Fibroblast of upper back skin (primary cell): ENCODE measurements at places on chromosomes 4 and X.
A peak's percentile ranks its signal among the peaks of the same experiment; 100 is the strongest.

DNA sequence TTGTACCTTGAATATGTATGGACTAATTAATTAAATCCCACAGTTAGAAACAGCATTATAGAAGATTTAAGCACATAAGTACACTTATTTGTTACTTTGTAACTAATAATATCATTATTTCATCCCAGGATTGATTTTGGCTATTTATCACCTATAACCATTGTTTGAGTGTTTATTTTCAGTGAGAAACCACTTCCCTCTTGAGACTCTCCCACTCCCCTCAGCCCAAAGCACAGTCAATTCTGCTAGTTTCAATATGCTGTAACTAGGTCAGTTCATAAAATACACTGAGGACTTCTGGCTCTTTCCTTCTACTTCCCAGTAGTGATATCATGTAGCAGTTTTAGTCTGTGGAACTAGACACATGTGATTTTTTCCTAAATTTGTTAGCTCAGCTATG lies 16.3 kb downstream of the OFD1 start:
- no peak for DNase-seq

DNA sequence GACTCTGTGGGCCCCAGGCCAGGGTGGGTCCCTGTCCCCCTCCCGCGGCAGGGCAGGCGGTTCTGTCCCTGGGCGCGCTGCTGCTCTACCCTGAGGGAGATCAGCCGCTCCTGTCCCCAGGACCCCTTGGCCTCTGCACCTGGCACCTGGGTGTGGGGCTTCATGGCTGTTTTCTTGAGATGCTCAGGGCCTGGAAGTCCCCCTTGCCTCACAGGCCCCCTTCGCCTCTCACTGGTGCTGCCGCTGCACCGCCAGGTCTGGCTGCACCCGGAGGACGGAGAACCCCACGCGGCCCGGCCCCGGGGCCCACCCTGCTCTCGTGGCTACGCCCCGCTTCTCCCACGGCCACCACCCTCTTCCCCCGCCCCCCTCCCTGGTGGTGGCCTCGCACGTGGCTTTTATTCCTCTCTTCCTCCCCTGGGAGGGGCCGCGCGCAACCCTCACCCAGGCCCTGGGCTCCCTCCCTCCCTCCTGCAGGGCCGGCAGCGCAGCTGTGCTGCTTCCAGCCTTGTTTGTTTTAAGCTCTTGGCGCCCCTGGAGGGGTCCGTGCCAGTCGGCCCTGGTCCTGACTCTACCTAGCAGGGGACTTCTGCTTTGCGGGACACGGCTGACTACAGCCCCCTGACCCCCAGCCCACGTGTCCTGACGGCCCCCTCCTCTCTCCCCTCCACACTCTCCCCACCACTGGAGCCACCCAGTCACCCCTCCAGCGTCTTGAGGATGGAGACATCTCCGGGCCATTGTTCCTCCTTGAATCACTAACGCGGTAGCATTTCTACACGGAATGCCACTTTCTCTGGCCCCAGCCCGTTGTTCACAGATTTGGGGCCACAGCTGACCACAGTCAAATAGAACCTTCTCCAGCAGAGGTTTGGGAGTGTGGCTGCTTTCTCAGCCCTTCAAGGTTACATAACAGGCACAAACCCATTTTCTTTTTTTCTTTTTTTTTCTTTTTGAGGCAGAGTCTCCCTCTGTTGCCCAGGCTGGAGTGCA lies 20.6 kb upstream of the CLDN24 start:
- peak; percentile 26 for DNase-seq

DNA sequence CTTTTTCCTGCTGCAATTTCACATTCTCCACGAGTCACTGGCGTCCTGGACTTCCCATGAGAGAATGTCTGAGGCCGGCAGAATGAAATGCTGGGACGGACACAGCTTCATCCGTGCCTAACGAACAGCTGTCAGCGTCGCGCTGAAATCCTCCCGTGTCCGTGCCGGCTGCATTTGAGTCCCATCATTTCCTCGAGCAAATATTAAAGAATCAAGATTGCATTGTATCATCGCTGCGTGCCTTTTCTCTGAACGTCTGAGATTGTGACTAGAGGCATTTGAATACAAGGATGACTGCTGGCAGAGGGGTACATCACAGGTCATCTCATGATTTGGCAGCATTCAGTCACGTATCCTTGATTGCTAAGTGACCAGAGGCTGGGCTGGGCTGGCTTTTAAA lies 279.9 kb downstream of the ASMT start:
- no peak for DNase-seq

DNA sequence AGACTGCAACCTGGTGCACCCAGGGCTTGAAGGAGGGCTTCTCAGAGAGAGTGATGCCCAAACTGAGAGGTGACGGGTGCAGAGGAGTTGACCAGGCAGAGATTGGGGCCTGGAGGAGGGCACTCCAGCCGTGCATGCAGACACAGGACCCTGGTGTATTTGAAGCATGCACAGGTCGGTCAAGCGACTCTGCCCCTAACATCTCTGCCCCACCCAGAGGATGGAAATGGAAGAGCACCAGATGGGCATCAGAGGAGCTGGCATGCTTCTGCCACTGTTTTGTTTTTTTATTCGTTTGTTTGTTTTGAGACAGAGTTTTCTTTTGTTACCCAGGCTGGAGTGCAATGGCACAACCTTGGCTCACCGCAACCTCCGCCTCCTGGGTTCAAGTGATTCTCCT lies 320.9 kb downstream of the EVC2 start:
- no peak for DNase-seq

- DNase-seq = no peak
These were observed 29.1 kb upstream of the HTRA3 start for GRCh38 chr4:8240211-8241041.

- DNase-seq = peak; percentile 16
These were observed 11.4 kb upstream of the PUDP start for GRCh38 chrX:7159149-7159861.

GRCh38 chr4:181821039-181822004 lies 421.9 kb upstream of the TENM3 start:
- peak; percentile 66 for DNase-seq

GRCh38 chr4:41693629-41694028 lies 54.9 kb downstream of the PHOX2B start:
- peak; percentile 38 for DNase-seq

- DNase-seq = no peak
These were observed 206.3 kb upstream of the SPANXN4 start for GRCh38 chrX:142819461-142819860.

DNA sequence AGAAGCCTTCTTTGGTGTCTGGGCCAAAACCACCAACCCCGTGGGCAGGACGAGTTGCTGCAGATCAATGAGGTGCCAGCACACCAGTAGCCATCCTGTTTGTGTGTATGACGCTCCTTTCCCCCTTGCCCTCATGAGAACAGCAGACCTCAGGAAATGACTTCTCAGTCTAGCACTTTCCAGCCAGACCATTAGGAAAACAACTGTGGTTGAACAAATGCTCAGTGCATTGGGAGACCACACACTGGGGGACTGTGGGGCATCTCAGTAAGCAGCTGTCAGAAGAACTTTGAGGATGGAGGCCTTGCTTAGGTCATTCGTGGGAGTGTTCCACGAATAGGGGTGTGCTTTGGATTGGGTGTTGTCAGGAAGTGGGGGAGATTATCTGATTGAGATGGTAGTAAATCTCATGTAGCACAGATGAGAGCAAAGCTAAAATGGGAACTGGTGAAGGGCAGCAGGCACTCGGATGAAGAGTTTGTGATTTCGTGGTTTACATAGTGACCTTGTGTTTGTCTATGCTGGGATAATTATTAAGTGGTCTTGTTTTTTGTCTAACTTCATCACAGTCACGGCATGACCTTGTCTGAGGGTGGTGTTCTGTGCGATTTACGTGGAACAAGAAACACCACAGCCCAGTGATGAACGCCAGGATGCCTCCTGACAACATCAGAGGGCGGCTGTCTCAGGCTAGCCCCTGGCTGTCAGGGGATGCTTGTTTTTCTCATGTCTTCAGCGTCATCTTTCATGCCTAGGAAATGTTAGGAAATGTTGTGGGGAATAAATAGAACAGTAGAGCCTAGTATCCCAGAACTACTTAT lies 70.1 kb downstream of the USP46 start:
- peak; percentile 76 for DNase-seq

GRCh38 chrX:13938051-13938828 lies 91.5 kb downstream of the GEMIN8 start:
- no peak for DNase-seq

DNA sequence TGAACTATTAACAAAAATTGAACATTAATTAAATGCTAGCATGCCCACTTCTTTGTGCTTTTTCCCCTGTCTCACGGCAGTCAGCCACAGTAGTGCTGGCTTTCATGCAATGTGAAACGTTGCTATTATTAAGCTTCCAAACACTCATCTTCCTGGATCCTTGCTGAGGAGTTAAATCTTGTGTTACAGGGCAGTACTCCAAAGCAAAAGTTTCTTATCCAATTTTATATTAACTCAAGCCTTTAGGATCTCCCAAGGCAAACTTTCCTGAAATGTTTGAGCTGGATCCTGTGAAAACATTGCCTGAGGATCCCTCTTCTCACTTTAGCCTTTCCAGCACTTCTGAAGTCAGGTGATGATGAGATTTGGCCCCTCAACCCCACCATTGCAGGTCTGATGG lies 1454.8 kb downstream of the FSTL5 start:
- no peak for DNase-seq

DNA sequence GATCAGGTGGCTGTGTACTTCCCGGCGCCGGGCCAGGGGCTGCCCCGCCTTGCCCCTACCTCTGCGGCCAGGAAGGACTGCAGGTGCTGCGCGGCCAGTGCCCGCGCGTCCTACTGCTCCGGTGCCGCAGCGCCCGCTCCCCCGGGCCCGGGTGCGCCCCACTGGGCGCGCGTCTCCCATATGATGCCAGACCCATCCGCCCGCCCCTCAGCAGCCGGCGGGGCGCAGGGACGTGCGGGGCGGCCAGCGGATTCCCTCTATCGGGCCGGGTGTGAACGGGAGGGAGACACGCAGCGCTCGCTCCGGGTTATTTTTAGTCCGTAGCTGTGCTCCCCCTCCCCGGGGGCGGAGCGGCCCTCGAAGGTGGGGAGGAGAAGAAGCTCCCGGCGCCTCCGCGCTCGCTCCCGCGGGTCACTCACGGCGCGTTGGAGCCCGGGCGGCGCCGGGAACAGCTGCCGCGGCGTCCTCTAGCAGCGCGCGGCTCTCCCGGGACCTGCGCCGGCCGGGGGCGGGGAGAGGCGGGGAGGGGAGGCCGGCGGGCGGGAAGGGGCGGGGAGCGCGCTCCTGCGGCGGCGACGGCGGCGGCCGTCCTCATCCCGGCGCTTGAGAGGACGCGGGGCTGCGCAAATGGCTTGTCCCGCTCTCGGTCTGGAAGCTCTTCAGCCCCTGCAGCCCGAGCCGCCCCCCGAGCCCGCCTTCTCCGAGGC lies 103.6 kb downstream of the UCHL1 start:
- DNase-seq = peak; percentile 33

- peak; percentile 47 for DNase-seq
These were observed 855 bp downstream of the GPRASP2 start for GRCh38 chrX:102712981-102713625.

DNA sequence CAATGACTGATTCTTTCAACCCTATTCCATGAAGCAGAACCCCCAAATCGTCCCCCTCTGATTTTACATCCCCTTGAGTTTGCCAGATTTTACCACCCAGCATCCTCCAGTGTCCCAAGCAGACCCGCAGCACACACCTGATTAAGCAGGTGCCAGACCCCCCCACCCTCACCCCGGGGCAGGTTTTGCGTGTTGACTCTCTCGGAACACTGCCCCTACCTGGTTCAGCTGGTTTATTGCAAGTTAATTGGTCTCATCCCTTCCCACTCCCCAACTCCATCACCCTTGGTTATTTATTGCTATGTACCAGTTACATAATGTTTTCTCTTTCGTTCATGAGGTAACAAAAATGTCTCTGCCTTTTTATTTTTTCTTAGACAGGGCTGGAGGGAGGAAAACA lies 258.4 kb downstream of the BCOR start:
- no peak for DNase-seq

DNA sequence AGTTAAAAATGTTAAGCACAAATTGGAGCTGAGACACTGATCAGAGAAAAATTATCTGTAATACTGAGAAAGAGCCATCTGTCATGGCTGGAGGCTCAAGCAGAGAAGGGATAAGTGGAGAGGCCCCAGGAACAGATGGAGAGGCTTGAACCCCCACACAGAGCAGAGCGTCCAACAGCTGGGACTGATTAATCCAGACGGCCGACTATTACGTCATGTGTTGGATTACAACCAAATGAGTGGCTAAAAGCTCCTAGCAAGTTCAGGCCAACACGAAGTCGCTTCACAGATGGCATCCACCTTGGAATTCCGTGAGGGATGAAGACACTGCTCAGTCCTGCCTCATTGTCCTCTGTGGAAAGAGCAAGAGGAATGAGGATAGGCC lies 57.7 kb upstream of the ATXN3L start:
- peak; percentile 96 for DNase-seq

DNA sequence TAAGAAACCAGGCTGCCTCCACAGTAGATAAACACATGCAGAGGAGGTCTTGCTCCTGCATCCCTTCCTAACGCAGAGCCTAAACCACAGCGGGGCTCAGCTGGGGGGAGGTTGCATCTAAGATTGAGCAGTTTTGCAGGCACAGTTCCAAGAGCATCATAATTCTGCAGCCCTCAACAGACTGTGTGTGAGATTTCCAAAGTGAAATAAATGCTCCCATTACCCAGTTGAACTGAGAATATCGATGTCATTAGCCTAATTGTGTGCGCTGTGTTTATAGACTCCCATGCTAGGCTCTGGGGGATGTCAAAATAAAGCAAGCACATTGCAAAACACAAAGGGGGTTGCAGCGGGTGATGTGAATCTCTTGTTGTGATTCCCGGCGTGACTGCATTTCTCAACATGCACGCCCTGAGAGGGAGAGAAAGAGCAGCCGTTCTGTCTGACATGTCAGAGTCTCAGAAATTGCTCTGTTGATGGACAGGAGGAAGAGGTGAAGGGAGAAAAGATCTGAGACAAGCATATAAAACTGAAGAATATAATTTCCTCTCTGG lies 150.0 kb upstream of the PSAPL1 start:
- no peak for DNase-seq

GRCh38 chr4:76740866-76741662 lies 156.9 kb downstream of the SOWAHB start:
- DNase-seq = no peak
